ENCODE measurements at places on chromosomes 4 and X.

GRCh38 chr4:168845897-168846296, 164.2 kb downstream of the CBR4 start:
- no peak for DNase-seq

DNA sequence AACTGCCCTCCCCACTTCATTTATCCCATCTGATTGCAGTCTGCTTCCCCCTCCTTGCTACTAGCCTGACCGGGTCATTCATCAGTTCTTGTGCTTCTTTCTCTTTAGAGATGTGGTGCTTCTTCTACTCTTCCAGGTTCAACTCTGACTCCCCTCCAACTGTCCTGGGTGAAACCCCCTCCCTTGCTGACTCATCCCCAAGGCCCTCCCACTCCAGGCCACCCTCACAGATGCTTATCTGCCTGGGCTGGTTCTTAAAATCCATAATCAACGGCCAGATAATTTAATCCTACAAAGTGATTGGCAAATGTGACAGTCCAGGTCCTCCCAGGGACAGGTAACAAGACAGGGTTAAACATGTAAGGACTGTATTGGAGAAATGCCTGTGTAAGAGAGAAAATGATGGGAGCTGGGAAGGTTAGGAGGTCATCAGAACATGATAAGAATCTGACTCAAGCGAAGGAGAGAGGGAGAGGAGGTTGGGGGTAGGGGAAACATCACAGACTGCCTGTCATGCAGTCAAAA, 182.8 kb upstream of the C1QTNF7 start:
- no peak for DNase-seq

DNA sequence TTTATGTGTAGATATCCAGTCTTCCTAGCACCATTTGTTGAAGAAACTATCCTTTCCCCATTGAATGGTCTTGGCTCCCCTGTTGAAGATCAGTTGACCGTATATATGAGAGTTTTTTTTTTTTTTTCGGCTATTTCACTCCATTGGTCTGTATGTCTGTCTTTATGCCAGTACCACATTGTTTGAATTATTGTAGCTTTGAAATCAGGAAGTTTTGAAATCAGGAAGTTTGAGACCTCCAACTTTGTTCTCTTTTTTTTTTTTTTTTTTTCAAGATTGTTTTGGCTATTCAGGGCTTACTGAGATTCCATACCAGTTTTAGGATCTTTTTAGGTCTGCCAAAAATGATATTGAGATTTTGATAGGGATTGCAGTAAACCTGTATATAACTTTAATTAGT, 4.3 kb upstream of the SCD5 start:
- no peak for DNase-seq

DNA sequence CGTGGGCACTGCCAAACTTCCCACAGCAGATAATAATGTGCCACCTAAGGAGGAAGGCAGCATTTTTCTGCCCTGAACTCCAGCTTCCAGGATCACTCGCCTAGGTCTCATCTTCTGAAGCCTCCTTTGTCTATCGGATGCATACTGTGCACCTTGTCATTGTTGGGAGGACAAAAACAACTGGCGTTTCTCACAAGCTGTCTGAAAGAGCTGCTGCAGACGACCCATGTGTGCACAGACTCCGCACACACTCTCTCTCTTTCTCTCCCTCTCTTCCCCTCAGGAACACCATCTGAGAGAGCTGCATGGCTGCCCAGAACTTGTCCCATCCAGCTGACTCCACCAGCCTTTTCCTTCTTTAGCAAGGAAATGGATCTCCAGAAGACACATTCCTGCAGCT, 83.0 kb downstream of the MAML3 start:
- no peak for DNase-seq

- no peak for DNase-seq
Measured at GRCh38 chrX:8980756-8981155, 53.2 kb downstream of the FAM9B start.

DNA sequence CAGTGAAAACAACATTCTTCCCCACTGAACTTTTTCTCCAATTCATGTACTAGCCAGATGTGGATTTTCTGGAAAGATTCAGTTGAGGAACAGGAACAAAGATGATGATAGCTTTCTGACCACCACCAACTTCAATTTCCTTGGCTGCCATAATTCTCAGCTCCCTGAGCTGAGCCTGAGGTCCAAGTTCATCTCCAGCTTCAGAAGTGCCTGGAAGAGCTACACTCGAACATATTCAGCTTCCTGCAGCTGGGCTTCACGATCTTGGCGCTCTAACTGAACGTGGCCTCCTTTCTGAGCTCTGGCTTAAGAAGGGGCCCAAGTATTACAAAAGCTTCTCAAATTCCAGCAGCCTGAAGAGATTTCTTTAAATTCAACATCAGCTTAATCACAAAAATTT, 83.9 kb downstream of the QDPR start:
- DNase-seq: no peak

DNA sequence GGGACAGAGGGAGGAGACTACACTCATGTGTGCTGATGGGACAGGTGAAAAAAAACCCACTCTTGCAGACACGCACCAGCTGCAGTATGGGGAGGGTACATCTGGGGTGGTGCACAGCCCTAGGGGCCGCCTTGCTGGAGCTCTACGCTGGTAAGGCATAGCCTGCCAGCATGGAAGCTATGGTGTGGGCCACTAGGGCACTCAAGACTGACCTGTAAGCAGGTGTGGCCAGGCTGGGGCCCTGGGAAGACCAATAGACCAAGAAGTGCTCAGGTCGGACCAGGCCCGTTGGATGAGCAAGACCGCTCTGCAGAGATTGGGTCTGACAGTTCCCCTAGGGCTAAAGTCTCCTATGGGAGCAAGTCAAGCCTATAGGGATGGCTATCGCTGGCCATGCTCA, 314.8 kb downstream of the FAM47A start:
- no peak for DNase-seq

DNA sequence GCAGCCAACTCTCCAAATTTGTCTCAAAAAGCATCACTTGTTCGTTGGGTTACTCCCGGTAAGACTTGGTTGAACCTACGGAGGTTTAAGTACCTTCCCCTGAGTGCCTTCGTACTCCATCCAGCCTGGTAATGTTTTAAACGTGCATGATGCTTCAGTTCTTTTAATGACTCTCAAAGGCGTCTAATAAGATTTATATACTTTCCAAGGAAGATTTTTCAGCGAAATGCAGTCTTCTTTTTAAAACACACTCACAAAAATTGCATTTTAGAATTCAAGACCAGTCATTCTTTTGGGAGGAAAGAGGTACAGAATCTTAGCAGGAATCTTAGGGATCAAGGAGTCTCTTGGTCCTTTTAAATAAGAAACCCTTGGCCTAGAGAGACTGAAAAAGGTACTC, 430 bp upstream of the TRPC3 start:
- no peak for DNase-seq

All from stimulated activated CD4-positive, alpha-beta T cell treated with anti-CD3 and anti-CD28 coated beads, Interleukin-1b, Interleukin-23, amount 100 ng/mL, for 24 hours (primary cell).